Renal pelvis (tissue), 12 donors: ENCODE measurements at places on chromosomes 12 and 14. TPM values are rescaled to one million over a fixed set of nuclear protein-coding genes. Genes with fewer than 3 reads are reported as not detected.

GLIPR1L1 gene
- 0.21 TPM for polyA plus RNA-seq

B4GALNT1 gene
- 0.87 TPM for polyA plus RNA-seq

CIROP gene
- polyA plus RNA-seq, result 0.18 TPM

TEAD4 gene
- polyA plus RNA-seq, result 22.3 TPM

FKBP4 gene
- polyA plus RNA-seq, result 154 TPM

ST8SIA1 gene
- 7.0 TPM for polyA plus RNA-seq

UBR7 gene
- 35.3 TPM for polyA plus RNA-seq

PRR4 gene
- 11.3 TPM for polyA plus RNA-seq

DNA sequence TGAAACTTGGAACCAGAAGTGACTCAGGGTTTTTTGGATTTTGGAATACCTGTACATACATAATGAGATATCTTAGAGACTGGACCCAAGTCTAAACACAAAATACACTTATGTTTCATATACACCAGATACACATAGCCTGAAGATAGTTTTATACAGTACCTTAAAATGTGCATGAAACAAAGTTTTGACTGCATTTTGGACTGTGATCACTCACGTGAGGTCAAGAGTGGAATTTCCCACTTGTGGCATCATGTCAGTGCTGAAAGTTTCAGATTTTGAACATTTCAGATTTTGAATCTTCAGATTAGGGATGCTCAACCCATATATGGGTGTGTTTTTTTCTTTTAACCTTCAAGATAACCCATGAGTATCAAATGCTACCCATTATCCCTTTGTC lies 6.6 kb downstream of the SBNO1 start:
- DNase-seq, result no peak

DNA sequence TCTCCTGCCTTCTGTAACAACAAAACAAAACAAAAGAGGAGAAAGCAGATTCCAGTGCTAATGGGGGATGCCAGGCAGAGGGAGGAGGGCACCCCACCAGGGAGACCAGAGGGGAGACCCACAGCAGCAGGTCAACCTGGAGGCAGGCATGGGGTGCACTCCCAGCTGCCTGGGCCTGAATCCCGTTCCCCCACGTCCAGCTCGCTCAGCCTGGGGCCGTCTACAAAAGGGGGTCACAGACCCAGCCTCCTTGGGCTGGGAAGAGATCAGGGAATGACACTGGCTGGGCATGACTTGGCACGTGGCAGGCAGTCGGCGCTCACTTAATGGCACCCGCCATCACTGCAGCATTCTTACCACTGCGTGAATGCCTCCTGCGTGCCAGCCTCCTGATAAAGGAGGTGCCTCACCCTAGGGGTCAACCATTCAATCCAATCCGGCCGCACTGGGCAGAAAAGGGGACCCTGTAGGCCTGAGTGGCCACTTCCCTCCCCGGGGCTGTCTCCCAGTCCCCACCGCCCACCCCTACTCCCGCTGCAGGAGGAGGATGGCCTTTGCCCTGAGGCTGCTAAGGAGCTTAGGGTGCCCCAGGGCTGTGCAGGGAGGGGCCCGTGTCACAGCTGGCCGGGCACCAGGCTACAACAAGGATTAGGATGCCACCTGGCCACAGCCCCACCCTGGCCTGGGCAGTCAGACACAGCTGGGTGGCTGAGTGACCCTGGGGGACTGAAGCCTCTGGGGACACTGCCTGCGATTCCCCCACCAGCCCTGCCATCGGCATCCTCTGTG lies 87.5 kb downstream of the NCOR2 start:
- DNase-seq, result no peak

DNA sequence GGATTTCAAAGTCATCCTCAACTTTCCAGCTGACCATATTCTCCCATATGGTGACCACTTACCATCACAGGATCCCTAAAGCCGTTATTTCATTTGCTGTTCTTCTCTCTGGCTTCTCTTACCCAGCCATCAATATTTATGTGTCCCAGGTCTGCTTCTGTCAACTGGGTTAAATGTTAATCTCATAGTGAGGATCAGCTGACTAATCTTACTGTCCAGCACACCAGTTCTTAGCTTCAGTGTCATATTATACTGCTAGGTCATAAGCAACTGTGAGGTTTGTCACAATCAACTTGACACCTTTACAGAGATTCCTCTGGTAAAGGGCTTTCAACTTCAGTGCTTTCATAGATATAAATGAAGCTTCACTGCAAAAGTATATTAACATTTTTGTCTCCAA lies 294.4 kb downstream of the DIO2 start:
- DNase-seq, result no peak

DNA sequence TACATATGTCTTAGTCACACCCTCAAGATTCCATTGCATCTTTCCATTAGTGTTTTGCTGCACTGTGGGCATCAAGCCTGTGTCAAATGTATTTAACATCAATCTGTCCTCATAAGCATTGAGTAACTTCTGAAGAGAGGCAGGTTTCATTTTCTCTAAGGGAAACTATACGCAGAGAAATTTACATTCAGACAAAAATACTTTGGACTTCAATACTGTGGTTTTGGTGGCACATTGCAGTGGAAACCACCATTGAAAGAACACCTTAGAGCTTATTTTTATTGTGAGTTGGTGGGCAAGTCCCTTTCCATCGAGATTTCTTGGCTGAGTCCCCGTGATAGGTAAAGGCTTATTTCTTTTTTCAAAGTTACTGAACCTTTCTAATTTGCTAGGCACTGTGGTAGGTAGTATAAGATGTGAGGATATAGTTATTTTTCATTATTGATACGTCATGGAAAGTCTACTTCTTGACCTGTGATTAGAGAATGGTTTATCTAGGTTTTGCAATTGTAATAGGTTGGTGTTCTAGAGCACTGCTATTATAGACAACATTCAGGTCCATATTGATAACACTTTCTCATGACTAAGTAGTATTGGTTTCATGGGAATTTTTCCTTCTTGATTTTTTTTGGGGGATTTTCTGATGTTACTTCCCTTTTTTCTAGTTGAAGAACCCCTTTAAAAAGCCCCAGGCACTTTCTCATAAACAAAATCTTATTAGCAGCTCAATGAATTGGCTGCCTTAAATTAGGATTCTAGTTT lies 81.9 kb downstream of the CFAP54 start:
- DNase-seq, result no peak

DNA sequence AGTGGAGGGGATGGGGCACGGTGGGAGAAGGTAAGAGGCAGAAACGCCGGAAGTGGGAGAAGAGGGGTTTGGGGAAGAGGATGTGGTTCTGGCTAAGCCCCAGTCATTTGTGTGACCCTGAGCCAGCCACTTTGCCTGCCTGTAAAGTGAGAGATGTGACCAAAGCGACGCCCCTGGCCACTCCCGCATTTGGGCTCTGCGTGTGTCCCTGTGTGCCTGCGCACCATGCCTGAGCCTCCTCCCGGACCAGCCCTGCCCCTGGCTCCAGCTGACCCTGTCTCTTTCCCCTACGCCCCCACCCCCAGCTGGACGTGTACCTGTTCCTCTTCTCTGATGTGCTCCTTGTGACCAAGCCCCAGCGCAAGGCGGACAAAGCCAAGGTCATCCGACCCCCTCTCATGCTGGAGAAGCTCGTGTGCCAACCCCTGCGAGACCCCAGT lies 8.0 kb downstream of the PLEKHG6 start:
- no peak for DNase-seq

GRCh38 chr14:23464700-23465099 lies 4.8 kb upstream of the NGDN start:
- no peak for DNase-seq

DNA sequence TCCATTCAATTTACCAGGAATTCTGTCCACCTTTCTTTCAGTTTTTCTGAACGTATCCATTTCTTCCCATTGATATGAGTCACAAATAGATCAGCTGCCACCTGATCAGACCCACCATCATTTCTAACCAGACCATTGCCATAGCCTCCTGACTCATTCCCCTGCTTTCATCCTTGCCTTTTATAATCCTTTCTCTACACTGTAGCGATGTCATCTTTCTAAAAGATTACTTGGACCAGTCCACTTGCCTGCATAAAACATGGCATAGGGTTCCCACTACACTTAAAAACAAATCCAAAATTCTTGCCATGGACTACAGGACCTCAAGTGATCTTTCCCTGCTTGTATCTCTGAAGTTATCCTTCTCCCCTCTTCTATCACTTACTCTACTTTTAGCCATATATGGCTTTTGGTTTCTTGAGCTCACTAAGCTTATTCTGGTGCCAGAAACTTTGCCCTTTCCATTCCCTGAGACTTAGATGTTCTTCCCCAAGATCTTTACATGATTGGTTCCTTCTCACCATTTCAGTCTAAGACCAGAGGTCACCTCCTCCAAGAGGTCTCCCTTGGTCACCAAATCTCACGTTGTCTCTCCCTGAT lies 149.5 kb upstream of the KRR1 start:
- DNase-seq, result no peak

DNA sequence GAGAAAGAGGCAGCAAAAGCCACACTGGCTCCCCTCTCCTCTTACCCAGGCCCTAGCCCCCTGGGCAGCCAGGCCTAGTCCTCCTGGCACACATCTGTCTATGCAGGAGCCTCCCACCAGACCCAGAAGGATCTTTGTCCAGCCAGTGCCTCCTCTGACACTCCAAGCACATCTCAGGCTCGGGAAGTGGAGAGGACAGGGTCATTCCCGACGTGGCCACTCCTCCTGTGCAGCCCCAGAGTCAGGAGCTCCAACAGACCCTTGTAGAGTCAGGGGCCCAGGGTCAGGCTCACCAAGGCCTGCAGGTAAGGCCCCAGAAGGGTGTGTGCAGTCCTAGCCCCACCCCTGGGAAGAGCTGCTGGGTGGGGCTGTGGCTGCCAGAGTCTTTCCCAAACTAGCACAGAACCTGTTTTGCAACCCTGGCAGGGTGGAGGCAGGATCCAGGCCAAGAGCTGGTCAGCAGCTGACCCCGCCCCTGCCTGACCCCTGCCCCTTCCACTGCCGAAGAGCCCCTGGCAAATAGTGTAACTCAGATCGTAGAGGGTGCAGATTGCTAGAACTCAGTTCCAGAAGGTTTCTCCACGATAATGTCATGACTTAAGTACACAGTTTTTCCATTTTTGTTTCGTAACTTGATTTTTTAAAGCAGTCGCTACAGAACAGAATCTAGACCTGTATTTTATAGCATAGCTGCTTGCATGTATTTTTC lies 26.6 kb upstream of the PNMA1 start:
- DNase-seq, result no peak

DNA sequence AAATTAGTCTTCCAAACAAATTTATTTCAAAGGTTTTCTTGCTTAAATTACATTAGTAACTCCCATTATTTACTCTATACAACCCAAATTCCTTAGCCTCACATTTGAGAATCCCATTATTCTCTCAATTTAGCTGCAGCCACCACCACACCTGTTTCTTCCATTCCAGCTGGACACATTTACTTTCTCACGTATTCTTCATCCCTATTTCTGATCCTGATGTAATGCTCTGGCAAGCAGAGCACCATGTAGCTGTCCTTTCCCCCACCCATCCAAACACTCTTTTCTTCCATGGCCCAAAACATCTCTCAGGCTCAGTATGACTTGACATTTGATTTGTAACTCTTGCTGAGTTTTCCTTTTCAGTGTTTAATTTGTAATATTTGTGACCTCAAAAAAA lies 240.2 kb upstream of the CLEC14A start:
- DNase-seq, result no peak

GRCh38 chr14:33062476-33062875 lies 123.8 kb downstream of the NPAS3 start:
- no peak for DNase-seq
